Activated CD8-positive, alpha-beta memory T cell treated with anti-CD3 and anti-CD28 coated beads, Interleukin-2, amount 10 ng/mL, durations not matched to agents 7 days and 5 days (primary cell): ENCODE measurements at places on chromosomes 11 and 22. TPM values are rescaled to one million over a fixed set of nuclear protein-coding genes. Genes with fewer than 3 reads are reported as not detected.

The OR4C5 gene
- total RNA-seq: not detected

The C11orf16 gene
- not detected for total RNA-seq

The OR51E2 gene
- not detected for total RNA-seq

The SLC25A45 gene
- 25.1 TPM for total RNA-seq

The BIK gene
- total RNA-seq: 1.5 TPM

The MMP7 gene
- total RNA-seq: not detected

The RASD2 gene
- total RNA-seq: 0.09 TPM

The PLXNB2 gene
- 23.4 TPM for total RNA-seq

The ASCL2 gene
- 0.15 TPM for total RNA-seq

The SLC22A12 gene
- total RNA-seq: not detected

The HIKESHI gene
- 44.9 TPM for total RNA-seq

The RIBC2 gene
- 16.2 TPM for total RNA-seq

The FOSL1 gene
- 6.0 TPM for total RNA-seq

The LAYN gene
- total RNA-seq: 5.6 TPM

The LRRN4CL gene
- 0.15 TPM for total RNA-seq

The TREH gene
- not detected for total RNA-seq

The APLNR gene
- total RNA-seq: not detected

The PRR5 gene
- 20.0 TPM for total RNA-seq

The SLC22A8 gene
- not detected for total RNA-seq

The MICAL3 gene
- 38.8 TPM for total RNA-seq
